Activated CD8-positive, alpha-beta memory T cell treated with anti-CD3 and anti-CD28 coated beads for 4 hours (primary cell): ENCODE measurements at places on chromosomes 5 and 9.

GRCh38 chr9:16321461-16322119 is 548.9 kb downstream of the BNC2 start:
- no peak for DNase-seq

GRCh38 chr5:73488806-73489205 is 9.4 kb upstream of the BTF3 start:
- no peak for DNase-seq

- no peak for DNase-seq
Measured at GRCh38 chr9:545480-545879, 296.0 kb upstream of the DMRT1 start.

DNA sequence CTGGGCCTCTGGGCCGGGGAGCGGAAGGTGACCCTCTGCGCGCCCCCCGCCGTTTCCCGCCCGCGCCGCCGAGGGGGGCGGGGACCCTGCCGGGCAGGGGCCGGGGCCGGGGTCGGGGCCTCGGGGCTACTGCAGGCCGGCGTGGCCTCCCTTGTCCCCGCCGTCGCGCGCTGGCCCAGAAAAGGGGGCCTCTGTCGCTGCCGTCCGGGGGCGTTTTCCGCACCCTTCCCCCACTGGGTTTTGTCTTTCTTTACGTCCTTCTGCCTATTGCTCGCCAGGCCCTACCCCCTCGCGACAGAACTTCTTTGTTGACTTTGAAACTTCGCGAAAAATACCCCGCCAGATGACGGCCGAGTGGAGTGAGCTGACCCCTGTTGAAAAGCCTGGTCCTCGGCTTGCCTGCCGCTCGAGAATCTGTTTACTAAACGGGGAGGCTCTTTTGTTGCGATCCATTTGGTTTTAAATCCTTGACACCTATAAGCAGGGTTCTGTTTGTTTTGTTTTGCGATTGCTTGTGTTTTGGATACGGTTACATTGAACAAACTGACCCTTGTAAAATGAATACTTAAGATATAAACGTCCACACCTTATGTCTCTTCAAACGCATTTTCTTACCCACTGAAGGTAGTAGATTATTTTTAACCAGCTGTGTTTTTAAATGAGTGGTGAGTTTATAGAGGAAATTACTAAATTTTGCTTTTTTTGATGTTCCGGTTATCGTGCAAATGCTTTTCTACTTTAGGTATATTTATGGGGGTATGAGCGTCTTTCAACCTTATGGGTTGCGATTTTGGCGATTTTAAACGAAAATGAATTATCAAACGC is 765 bp downstream of the MARCHF6 start:
- no peak for DNase-seq

DNA sequence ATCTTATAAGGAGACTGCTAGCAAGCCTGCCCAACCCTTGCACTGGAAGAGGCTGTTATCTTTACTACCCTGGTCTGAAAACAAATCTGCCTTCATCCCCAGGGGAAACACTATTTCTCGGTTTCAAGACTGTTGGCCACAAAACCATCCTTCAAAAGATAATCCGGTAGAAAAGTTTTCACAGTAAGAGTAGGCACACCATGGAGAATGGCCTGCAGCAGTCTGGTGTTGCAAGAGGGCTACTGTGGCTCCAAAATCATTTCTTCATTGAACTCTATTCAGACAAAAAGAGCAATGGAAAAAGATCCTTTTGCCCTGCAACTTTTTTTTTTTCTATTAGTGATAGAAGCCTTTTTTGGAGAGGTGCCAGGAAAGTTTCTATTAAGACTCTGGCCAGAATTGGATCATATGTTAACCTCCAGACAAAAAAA is 163.9 kb downstream of the ARHGEF28 start:
- DNase-seq = no peak

GRCh38 chr5:94645053-94645452 is 26.6 kb downstream of the SLF1 start:
- no peak for DNase-seq

- DNase-seq = no peak
Measured at GRCh38 chr5:175092691-175093090, 351.3 kb downstream of the DRD1 start.

DNA sequence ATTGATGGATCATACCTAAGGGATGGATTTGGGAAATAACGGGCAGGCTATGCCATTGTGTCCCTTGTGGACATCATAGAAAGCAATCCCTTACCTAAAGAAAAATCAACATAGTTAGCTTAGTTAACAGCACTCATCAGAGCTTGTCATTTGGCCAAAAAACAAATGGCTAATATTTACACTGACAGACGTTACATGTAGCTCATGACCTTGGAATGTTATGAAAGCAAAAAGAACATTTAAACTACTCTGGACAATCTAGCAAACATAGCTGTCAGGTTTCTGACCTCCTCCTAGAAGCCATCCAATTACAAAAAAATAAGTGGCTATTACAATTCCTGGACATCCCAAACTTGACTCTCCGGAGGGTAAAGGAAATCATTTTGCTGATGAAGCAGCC is 23.8 kb downstream of the TMEM232 start:
- no peak for DNase-seq

DNA sequence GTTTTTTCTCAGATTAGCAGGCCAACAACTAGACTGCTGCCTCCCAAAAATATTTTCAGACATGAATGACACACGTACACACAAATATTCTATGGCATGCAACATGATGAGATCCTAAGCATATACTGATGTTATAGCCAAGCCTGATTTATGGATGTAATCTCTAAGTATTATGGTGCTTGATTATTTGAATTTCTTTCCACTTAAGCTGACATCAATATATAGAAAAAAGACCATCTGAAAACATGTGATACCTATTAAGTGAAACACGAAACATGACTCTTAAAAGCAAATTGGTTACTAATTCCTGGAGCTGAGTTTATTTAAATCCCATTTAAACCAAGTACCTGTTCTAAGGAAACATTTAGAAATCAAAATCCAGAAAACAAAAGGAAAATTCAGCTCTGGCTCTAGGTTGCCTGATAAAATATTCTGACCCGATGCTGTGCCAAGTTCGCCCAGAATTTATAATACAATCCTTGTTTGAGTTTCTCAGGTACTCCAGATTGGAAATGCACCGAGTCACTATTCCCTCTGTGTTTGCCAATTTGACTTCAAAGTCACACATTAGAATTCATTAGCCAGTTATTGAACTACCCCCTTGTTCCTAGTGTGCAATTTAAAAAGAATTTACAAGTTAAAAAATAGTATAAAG is 548.6 kb downstream of the CSNK1G3 start:
- DNase-seq = no peak

- no peak for DNase-seq
Measured at GRCh38 chr9:113603048-113603375, 139.5 kb downstream of the RGS3 start.

DNA sequence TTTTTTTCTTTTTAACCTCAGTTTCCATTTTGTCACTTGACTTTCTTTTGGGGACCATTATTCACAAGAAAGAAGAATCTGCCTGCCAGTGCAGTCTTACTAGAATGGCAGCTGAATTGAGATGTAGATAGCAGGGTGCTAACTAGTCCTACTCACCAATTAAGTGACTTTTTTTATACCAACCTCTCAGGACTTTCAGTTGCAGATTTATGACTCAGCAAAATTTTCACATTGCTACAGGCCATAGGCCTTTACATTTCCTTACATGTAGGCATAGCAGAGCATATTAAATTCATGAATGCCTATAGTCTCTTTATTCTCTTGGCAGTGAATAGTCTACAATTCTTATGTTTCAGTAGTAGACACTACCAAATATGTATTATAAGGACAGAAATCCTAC is 54.0 kb upstream of the FKTN start:
- no peak for DNase-seq

GRCh38 chr9:117013440-117013995 is 326.4 kb downstream of the TRIM32 start:
- DNase-seq = no peak

- DNase-seq = no peak
Measured at GRCh38 chr9:34884747-34885189, 73.3 kb upstream of the PHF24 start.

- DNase-seq = no peak
Measured at GRCh38 chr5:113040672-113041260, 64.2 kb downstream of the DCP2 start.

DNA sequence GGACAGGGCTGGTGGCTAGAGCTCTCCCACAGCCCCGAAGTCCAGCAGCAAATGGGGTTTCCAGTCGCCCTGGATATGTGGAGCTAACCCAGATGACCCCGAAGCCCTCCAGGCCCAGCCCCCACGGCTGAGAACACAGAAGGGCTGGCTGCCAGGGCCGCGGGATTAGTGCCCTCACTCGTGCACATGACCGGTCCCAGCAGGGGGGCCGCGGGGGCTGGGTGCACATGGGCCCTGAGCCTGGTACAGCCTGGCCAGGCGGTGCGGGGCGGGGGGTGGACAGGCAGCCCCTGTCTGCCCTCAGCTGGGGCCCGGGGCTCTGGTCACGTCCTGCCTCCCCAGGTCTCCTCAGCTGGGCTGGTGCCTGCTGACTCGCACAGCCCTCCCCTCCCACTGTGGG is 5.9 kb downstream of the SSNA1 start:
- no peak for DNase-seq

DNA sequence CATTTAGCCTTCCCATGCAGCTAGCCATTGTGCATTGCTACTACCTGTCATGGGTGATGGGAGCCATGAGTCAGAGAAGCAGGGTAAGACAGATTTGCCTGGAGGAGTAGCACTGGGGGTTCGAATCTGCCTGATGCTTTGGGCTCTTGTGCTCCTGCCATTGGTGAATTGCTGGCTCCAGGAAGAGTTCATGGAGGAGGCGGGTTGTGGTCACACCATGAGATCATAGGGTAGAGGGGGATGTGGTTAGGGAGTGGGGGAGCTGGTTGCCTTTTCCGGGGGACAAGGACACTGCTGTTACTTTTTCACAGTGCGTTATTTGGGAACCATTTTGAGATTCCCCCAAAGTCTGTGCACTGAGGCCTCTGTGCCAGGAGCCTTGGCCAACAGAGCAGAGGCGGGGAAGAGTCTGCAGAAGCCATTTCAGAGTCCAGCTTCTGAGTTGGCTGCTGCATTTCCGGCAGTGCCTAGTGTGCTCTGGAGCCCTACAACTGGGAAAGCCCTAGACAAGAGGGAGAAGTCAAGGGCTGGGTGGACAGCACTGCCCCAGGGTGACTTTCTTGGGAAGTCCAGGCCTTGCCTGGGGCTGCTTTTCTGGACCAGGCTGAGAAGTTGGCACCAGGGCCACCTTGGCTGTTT is 6.2 kb downstream of the ANGPTL2 start:
- DNase-seq = no peak

GRCh38 chr5:160398806-160399205 is 1.0 kb downstream of the FAM200C start:
- DNase-seq = no peak

- DNase-seq = no peak
Measured at GRCh38 chr5:58680503-58680902, 97.6 kb downstream of the RAB3C start.

- no peak for DNase-seq
Measured at GRCh38 chr5:121870489-121870888, 18.8 kb downstream of the FTMT start.

GRCh38 chr5:82784521-82784920 is 292.7 kb downstream of the TMEM167A start:
- no peak for DNase-seq

- no peak for DNase-seq
Measured at GRCh38 chr9:22446589-22446949, at the start of gene DMRTA1. TSS of gene DMRTA1 (plus strand) at chr9:22446824. CDS start at chr9:22447066, 242 bp downstream.

GRCh38 chr5:67035098-67035740 is 161.4 kb downstream of the CD180 start:
- no peak for DNase-seq

DNA sequence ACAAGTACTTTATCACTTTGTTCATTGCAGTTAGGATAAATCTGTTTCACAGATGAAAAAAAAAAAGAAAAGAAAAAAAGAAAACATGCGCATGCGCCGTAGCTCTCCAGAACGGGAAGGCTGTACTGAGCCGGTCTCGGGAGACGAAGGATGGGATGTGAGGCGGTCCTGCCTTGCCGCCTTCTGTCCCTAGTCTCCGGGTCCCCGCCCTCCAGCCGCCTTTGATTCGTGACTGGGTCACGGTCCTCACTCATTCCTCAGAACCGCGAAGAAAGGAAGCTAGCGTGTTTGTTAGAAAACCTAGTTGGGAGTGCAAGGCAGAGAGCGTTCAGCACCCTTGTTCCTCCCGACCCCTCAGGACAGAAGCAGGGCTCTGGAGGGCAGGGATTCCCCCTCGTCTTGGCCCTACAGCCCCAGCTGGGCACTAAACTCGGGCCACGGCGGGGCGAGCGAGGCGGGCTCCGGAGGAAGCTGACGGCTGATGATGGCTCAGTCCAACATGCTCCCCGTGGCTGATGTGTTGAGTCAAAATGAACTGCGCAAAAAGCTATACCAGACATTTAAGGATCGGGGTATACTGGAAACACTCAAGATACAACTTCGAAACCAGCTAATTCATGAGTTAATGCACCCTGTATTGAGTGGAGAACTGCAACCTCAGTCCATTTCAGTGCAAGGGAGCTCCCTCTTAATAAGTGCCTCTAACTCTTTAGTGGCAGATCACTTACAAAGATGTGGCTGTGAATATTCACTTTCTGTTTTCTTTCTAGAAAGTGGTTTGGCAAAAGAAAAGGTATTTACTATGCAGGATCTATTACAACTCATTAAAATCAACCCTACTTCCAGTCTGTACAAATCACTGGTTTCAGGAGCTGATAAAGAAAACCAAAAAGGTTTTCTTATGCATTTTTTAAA is 40.0 kb downstream of the CPLANE1 start:
- DNase-seq = no peak

- DNase-seq = no peak
Measured at GRCh38 chr5:115070737-115071136, 99.0 kb downstream of the TRIM36 start.

- no peak for DNase-seq
Measured at GRCh38 chr9:98222885-98223691, 30.7 kb upstream of the CORO2A start.

- no peak for DNase-seq
Measured at GRCh38 chr5:106759581-106759980, 911.2 kb downstream of the EFNA5 start.

GRCh38 chr5:81371354-81371876 is 22.5 kb downstream of the ACOT12 start:
- no peak for DNase-seq

DNA sequence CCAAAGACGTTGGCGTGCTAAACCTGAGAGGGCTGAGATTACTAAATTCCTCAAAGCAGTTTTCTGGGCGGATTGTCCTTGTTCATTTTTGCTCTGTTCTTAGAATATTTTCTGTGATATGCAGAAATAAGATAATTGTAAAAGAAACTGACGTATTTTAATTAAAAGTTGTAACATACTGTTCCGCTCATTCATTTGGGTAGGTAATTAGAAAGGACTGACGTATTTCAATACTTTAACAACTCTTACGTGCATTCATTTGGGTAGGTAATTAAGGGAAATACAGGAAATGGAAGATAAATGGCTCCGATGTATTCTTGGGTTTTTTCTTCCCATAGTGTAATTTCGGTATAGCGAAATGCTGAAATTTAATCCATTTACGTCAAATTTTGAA is 1.1 kb downstream of the OSTF1 start:
- DNase-seq = no peak

- no peak for DNase-seq
Measured at GRCh38 chr5:147098233-147098790, 136.5 kb upstream of the STK32A start.
